ENCODE measurements at places on chromosomes 5 and 9. TPM values are rescaled to one million over a fixed set of nuclear protein-coding genes. Genes with fewer than 3 reads are reported as not detected.

Gene SPAG8
- 1.5 TPM for total RNA-seq

Gene SPINK4
- total RNA-seq: 0.31 TPM

Gene ST8SIA4
- 9.3 TPM for total RNA-seq

Gene DCTN3
- total RNA-seq: 67.4 TPM

Gene TMC1
- 0.49 TPM for total RNA-seq

Gene MAMDC2
- 9.0 TPM for total RNA-seq

Gene FREM1
- 23.2 TPM for total RNA-seq

Gene POC5
- total RNA-seq: 8.6 TPM

Gene RASEF
- total RNA-seq: 0.31 TPM

Gene GAS1
- total RNA-seq: 86.5 TPM

Gene DBN1
- 97.3 TPM for total RNA-seq

Gene ATOX1
- total RNA-seq: 51.4 TPM

Gene TMEM174
- total RNA-seq: not detected

Gene SMIM33
- not detected for total RNA-seq

Gene SKIC3
- 75.0 TPM for total RNA-seq

Gene C9orf78
- total RNA-seq: 36.2 TPM

Gene ECSCR
- total RNA-seq: 36.0 TPM

Gene ADRA1B
- 0.13 TPM for total RNA-seq

Gene WDR38
- total RNA-seq: 0.04 TPM
